Right atrium auricular region (tissue), 2 donors: ENCODE measurements at places on chromosomes 3 and 15. TPM values are rescaled to one million over a fixed set of nuclear protein-coding genes. Genes with fewer than 3 reads are reported as not detected.

GRCh38 chr15:76172782-76173181, 113.0 kb downstream of the TMEM266 start:
- no peak for DNase-seq

DNA sequence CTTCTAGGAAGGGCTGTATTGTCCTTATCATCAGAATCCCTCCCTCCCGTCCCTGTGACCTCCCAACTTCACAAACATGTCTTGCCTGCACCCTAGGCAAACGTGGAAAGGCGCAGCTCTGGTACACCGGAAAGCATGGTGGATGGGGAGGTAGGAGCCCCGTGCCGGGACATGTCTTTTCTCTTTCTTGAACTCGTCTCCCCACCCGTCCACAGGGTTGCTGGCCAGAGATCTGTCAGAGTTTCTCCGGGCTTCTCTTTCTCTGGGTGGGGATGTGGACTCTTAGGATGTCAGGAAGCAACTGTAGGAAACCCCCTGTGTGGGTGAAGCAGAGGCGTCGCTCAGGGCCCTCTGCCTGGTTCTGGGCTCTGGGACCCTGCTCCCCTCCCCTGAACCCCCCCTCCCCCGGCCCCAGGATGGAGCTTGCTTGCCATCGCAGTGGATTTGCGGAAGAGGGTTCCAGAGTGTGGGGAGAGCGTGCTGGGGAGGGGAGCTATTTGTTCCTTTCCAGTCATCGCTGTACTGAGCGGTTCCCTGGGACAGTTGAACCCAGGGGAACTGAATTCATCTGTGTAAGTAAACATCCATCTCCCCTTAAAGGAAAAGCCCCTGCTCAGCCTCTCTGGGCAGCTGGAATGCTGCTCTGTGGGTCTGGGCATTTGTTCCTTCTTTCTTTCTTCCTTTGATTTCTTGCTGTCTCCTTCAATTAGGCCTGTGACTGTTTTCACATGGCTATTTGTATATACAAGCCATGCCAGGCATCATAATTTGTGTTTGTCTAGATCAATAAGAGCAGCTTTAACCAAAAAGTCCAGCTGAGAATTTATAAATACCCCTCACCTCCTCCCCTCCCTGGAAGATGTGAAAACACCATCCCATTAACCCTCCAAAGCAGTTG, 72.8 kb downstream of the SMAD3 start:
- no peak for DNase-seq

DNA sequence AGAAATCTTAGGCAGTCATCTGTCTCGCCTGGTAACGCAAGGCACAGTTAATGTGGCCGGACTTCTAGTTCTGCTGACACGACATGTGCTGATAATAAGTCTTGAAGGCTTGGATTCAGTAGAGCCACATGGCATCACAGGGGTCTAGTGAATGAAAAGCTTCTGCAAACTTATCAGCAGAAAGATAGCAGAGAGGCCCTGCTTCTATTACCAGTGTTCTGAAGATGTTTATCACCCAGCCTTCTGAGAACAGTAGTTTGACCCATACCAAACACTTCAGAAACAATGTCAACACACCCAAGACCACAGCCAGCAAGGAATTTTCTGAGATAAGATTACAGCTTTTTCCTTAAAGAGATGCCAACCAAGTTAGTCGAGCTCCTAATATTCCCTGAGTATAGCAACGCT, 102.7 kb upstream of the UMPS start:
- DNase-seq, result no peak

DNA sequence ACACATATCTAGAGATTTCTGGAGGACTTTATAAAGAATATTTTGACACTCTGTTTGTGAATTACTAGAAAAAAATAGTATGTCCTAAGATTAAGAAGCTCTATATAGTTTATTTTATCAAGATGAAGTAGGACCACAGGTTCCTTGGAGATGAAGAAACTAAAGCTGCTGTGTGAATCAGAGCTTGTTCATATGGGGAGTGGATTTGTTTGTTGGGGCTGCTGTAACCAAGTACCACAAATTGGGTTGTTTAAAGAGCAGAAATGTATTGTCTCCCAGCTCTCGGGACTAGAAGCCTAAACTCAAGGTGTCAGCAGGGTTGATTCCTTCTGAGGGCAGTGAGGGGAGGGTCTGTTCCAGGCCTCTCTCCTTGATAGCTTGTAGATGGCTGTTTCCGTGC, 270.6 kb upstream of the UMPS start:
- DNase-seq, result no peak

DNA sequence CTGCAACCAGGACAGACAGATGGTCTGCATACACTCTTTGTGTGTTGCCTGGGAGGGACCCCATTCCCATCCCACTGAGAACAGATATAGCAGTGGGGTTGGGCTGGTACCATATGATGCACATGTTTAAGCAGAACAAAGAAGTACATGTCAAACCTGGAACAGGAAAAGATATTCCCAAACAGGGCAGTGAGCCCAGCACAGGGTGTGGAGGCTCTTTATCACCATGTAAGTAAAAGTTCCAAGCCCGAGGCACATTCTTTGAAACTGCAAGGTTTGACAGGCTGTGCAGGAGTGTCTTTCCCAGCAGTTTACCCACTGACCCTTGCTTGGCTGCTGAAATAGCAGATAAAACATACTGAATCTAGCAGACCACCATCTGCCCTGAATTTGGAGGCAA, 5.3 kb upstream of the ZNF445 start:
- no peak for DNase-seq

DNA sequence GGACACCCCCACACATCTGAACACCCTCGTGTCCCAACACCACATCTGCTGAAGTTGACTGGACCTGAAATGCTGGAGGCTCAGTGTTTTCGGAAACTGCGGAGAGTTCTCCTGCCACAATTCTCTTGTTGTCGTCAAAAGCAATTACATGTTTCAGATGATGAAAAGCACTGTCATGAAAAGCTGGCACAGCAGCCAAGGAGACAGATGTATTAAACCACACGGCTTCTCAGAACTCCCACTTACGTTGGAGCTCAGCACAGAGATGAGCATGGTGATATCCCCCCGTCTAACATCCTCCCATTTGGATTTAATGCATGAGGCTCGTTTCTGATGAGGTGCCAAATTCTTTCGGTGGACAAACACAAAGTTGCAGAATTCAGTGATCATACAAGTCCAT, 180.1 kb downstream of the RORA start:
- no peak for DNase-seq

DNA sequence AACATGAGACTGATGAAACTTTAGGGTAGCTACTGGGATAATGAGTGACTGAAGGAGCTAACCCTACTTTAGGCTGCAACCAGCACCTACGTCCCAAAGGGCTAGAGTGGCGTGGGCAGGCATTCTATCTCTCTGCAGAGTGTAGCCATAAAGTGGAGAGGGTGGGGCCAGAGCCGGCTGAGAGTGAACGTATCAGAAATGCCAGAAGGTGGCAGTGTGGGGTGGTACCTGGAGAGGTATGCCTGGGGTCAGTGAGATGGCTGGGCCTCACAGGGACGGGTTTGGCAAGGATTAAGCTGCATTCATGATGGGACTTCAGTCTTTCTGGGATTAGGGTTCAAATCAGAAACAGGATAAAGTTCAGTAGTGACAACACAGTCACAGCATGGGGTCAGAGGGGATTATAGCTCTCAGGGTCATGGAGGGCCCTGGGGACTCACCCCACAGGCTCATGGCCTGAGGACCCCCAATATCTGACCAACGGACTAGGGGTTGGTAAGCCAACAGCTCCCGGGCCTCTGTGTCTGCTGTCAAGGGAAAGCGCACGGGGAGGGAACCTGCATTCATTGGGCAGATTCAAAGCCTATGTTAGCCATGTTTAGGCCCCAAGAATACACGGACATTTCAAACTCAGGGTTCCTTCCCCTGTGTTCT, 86.5 kb upstream of the FOXB1 start:
- DNase-seq, result no peak

DNA sequence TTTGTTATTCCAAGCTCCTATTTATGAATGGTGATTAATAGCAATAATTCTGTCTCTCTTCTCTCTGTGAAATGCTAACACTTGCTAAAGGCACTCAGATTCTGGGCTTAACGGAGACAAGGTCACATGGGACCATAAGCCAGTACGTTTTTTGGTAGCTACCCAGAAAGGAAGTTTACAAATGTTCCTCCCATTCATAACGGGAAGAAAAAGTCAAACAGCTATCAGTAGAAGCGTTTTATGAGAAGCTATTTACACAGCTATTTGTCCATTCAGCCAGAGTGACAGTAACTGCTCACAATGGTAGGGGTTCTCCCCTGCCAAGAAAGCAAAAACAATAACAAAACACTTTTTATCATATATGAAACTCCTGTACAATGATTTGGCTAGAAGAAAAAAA, 51.5 kb downstream of the ZMAT3 start:
- DNase-seq, result no peak

DNA sequence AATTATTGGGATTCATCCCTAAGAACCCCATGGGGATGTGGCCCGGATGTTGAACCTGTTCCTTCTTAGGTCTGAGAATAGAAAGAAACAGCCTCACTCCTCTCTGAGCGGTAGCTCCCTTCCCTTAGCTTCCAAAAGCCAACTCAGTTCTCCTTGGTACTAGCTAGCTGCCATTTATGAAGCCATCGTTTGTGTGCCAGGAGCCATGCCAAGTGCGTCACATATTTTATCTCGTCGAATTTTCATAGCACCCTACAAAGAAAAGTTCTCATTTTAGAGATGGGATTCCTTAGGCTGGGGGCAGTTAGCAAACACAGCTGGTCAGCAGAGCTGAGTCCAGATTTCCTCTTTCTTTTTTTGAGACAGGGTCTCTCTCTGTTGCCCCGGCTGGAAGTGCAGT, 45.4 kb upstream of the GLCE start:
- no peak for DNase-seq

Gene IQGAP1
- 56.5 TPM for total RNA-seq

Gene WNT5A
- total RNA-seq, result 8.0 TPM

GRCh38 chr15:23532024-23532423, 33.5 kb upstream of the MKRN3 start:
- no peak for DNase-seq

Gene CHL1
- 36.7 TPM for total RNA-seq

Gene SHC4
- 4.9 TPM for total RNA-seq

DNA sequence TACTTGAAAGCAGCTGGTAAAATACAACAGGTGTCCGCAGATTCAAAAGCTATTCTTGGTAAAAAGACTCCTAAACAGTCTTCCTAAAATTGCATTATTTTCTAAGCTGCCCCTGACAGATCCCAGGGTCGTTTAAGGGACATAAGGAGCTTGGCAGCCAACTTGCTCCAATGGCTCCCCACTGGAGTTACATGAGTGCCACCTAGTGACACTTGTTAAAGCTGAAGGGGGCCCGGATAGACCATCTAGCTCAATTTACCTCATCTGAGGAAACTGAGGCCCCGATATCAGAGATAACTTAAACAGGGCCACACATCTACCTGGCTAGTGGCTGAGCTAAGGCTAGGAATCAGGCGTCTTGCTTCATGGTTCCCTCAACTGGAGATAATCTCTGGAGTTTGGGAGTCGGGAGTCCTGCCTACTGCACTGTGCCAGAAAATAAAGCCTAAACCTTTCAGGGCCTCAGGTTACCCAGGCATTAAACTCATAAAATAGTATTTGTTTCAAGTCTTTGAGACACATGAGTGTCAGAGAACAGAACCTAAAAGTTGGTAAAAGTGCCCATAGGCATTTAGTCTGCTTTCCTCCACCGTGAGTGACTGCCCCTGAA, 6.5 kb upstream of the TBC1D23 start:
- DNase-seq, result peak; percentile 67

Gene AGTR1
- 35.2 TPM for total RNA-seq

DNA sequence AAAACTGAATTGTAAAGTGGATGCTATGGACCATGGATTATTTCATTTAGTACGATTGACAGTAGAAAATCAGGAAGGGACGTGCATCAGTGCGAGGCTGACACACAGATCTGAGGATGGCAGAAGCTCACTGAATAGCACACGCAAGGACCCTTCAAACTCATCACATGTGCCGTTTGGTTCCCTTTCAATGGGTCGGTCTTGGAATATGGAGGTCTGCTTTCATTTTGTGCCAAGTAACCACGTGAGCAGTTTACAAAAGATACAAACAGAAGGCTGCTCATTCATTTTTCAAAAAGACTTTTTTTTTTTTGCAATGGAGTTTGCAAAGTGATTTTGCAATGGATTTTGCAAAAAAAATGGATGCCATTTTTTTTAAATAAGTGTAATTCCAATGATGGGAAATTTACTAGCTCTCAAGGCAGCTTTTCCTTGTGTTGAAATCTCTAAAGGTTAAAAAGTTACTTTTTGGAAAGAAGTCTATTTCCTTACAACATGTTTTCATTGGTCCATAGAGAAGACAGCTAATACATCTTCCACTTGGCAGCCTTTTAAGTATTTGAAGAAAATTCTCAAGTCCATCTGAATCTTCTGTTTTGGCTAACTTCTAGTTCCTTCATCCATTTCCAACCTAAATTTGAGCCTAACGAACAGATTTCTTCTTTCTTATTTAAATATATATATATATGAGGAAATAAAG, 392.3 kb upstream of the TPRG1 start:
- DNase-seq, result no peak

DNA sequence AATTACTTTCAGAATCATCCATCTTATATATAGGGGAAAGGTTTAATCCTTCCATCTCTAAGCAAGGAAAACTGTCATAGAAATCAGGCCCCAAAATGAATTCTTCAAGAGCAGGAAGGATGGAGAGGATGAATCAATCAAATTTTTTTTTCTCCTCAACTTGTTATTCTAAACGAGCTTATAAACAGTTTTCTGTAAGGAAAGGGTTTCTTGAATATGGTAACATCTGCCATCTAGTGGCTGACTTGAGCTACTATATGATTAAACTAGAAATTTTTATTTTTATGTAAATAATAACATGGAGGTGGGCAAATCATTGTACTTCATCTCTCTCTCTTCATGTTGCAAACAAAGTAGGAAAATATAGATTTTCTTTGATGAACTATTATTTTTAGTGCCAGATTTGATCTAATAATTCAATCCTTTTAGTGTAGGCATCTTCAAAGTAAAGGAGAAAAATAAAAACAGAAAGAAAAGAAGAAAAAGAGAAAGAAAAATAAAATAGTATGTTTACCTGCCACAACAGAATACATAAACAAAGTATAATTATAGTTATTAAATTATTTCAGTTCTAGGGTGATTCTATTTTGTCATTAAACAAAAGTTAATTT, 146.6 kb downstream of the SERPINI1 start:
- DNase-seq, result no peak

DNA sequence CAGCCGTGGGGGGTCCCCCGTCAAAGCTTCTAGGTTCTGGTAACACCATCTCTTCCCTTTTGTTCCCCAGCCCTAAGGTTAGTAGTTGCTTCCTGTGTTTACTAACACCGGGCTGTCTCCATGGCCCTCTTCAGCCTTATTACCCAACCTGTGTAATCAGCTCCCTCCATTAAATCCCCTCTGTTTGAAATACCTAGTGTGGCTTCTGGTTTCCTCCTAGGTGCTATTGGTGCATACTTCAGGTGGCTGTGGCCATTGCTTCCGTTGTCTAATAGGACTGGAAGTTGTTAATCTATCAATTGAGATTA, 35.3 kb downstream of the MOBP start:
- DNase-seq, result no peak

GRCh38 chr15:35247150-35247549, 162.1 kb upstream of the NANOGP8 start:
- no peak for DNase-seq

Gene CLRN1
- not detected for total RNA-seq

- no peak for DNase-seq
Observed at GRCh38 chr3:31095255-31095654, 200.8 kb upstream of the GADL1 start.
